ENCODE measurements at places on chromosomes 2 and 18.

DNA sequence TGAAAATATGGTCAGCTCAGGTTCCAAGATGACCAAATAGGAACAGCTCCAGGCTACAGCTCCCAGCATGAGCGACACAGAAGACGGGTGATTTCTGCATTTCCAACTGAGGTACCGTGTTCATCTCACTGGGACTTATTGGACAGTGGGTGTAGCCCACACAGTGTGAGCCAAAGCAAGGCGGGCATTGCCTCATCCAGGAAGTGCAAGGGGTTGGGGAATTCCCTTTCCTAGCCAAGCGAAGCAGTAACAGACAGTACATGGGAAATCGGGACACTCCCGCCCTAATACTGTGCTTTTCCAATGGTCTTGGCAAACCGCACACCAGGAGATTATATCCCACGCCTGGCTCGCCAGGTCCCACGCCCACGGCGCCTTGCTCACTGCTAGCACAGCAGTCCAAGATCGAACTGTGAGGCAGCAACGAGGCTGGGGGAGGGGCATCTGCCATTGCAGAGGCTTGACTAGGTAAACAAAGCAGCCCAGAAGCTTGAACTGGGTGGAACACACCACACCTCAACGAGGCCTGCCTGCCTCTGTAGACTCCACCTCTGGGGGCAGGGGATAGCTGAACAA, 57.5 kb downstream of the WDPCP start:
- DNase-seq, result no peak

DNA sequence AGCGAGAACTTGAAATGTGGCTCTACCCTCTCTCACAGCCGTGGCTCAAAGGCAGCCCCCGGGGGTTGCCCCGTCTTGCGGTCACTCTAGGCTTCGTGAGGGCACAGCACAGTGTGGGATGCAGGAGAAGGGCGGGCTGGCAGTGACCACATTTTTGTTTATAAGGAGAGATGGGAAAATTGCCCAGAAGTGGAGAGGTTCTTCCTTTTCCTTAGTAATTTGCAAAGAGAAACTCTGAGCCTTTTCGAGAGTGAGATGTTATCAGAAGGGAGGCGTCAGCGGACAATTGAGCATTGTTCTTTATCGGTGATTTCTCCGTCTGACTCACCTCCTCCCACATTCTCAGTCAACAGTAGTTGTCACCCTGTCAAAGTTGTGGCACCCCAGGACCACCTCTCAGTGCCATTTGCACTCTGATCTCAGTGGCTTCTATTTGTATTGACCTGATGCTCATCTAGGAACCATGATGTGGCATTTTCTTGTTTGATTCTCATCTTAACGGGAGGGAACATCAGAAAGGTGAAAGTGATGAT, 89.6 kb downstream of the ACAA2 start:
- DNase-seq, result no peak

DNA sequence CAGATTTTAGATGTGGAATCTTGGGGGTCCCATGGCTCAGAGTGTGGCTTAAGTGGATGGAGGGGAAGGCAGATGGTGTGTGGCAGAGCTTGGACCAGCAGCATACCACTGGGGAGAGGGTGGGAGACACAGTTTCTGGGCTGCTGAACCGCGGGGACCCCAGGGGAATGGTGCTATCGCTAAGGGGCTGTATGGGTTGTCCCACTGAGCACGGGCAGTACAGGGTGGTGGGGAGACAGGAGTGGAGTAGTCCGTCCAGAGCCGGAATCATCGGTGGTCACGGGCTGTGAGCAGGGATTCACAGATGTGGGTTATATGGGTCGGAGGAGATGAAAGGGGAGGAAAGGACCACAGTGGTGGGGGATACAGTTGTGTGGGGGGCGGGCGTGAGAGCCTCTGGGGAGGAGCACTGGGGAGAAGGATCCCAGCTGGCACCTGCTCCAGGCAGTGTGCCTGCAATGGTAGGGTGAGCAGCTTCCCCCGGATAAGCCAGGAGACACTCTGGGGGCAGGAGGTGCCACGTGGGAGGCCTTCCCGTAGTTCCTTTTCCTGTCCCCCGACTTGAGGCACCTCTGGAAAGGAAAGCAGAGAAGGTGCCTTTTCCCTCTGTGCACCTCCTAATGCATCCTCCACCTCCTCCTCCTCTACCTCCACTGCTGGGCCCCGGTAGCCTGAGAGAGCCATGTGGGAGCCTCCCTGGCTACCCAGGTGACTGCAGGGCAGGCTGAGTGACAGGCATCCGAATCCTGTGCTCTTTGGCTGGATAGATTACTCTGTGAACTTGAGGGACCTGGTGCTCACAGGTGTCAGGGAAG, 24.9 kb downstream of the IGFBP5 start:
- no peak for DNase-seq

- DNase-seq, result no peak
Measured at GRCh38 chr18:74283646-74284045, 8.1 kb downstream of the CYB5A start.

GRCh38 chr18:27749194-27749593, 427.7 kb downstream of the CDH2 start:
- DNase-seq, result no peak

DNA sequence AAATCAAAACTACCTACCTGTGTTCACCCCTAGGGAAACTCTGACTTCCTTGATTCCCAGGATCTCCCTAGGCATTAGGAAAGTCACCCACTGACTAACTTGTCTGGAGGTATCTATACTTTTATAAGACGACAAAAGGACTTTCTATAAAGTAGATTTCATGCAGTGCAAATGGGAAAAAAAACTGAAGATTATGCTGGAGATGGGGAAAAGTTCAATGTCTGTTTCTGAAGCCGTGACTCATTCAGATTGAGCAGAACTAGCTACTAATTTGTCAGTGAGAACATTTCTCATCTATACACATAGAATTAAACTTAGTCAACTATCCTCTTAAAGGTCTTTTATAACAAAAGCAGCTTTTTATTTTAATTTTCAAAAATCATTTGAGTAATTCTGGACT, 6.0 kb downstream of the SEPTIN10 start:
- no peak for DNase-seq

- no peak for DNase-seq
Measured at GRCh38 chr2:159711562-159712142, 654 bp upstream of the MARCHF7 start.

GRCh38 chr2:151040039-151040438, 221.6 kb downstream of the RBM43 start:
- no peak for DNase-seq

GRCh38 chr2:57908736-57909161, 137.9 kb upstream of the VRK2 start:
- no peak for DNase-seq
